ENCODE measurements at places on chromosomes 1 and 21.

DNA sequence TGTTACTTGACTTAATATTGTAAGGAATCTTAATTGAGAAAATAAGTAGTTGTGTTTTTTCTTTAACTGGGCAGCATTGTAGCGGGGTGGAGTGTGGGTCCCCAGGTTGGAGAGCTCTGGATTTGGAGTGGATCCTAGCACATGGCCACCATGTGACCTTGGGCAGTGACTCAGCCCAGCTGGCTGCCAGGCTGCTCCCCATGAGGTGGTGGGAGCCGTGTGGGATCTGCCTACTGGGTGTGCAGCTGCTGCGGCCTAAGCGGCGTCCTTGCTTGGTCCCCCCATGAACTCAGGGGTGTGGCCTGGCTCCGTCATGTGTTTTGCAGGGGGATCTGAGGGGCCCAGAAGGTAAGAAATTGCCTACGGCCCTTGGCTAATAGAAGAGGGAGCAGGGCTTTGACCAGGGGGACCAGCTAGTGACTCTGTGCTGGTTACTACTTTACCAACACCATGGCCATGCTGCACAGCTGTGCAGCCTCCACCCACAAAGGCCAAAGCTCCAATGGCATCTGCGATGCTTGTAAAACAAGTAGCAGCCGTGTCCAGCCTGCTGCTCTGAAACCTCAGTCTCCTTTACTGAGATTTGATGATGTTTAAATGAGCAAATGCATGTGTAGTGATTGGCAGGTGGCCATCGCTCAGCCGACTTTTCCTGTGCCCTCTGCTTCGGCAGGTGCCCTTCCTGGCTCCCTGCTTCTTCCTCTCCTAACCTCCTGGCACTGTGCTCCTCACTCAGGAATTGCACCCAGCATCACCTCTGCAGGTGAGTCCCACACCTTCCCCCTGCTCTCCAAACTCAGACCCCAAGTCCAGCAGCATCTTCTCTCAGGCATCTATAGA lies 68.3 kb downstream of the ADARB1 start:
- no peak for DNase-seq

GRCh38 chr1:11858158-11858557 lies 587 bp downstream of the NPPB start:
- DNase-seq = no peak

DNA sequence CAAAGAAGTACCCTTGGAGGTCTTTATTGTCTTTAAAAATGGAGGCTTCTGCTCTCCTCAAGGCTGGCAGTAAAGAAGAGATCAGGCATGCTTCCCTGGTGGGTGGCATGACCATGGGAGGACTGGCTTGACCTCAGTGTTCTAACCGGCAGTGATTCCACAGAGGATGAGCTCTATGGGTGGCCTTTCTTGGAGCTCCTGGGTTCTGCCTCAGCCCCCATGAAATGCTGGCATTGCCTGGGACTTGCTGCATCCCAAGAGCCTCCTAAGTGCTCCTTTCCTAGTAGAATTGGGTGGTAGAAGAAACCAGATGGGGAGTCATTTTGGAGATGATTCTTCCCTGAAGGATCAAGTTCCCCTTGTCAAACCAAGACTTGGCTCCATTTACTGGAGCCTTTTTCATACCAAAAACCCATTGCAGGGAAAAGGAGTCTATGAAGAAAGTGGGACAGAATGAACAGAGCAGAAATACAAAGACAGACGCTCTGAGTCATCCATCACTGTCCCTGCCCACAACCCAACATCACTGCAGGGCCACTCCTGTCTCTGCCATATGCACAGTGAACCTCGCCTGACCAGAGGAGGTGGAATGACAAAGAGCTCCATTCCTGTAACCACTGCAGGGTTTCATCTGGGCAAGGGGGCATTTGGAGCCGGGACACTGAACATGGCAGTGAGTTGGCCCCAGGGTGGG lies 42.4 kb downstream of the RIMS3 start:
- peak; percentile 24 for DNase-seq

- no peak for DNase-seq
Measured at GRCh38 chr1:37128091-37128490, 93.8 kb upstream of the GRIK3 start.

- DNase-seq = no peak
Measured at GRCh38 chr1:89847191-89847729, 26.4 kb downstream of the LRRC8D start.

- DNase-seq = no peak
Measured at GRCh38 chr1:168865850-168866620, 137.0 kb upstream of the DPT start.

GRCh38 chr1:239306426-239306825 lies 79.9 kb upstream of the CHRM3 start:
- DNase-seq = no peak

GRCh38 chr1:48028218-48029069 lies 31.3 kb upstream of the TRABD2B start:
- no peak for DNase-seq

DNA sequence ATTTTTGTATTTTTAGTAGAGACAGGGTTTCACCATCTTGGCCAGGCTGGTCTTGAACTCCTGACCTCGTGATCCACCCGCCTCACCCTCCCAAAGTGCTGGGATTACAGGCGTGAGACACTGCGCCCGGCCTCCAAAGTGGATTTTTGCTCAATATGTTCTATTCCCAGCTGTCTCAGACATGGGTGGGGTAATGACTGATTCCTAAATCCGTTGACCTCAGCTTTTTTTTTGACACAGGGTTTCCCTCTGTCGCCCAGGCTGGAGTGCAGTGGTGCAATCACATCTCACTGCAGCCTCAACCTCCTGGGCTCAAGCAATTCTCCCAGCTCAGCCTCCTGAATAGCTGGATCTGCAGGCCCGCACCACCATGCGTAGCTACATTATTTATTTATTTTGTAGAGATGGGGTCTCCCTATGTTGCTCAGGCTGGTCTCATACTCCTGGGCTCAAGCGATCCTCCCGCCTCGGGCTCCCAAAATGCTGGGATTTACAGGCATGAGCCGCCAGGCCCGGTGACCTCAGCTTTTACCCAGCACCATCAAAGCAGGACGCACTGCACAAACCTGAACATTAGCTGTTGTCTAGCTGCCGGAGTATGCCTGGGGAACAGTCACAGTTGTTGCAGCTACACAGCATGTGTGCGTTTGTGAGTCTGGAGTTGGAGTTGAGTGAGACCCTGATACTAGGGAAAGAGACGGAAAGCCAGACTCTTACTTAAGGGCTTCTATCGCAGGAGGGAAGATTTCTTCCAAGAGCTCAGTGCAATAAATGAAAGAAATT lies 43.7 kb upstream of the PSEN2 start:
- DNase-seq = no peak

GRCh38 chr1:55010194-55010886 lies 11.6 kb downstream of the BSND start:
- no peak for DNase-seq

DNA sequence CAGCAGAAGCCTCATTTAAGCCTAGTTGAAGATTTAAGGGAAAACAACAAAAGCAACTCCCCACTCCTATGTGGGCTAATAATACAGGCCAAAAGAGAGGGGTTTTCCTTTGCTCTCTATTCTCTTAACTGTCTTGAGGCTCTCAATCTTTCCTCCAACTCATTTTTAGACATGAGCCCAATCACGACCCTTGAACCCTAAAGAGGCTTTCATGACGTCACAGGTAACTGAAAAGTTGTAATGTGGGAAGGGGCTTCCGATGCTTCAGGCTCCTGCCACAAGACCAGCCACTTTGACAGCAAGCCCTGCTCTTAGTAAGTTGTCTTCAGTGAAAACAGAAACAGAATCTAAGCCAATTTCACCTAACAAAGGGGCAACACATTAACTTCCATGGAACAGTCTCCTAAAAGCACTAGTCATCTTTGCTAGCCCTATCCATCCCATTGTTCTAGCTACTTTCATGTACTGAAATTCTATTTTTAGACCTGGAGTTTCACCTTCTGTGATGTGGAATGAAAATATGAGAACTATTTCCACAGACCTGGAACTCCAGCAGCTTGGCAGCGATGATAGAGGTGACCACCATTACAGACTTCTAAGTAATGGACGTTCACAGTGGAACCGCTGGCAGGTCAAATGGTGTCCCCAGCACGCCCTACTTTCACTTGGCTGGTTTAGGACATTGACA lies 36.3 kb downstream of the GPR161 start:
- DNase-seq = no peak

GRCh38 chr1:205656236-205656635 lies 24.1 kb downstream of the SLC45A3 start:
- no peak for DNase-seq

DNA sequence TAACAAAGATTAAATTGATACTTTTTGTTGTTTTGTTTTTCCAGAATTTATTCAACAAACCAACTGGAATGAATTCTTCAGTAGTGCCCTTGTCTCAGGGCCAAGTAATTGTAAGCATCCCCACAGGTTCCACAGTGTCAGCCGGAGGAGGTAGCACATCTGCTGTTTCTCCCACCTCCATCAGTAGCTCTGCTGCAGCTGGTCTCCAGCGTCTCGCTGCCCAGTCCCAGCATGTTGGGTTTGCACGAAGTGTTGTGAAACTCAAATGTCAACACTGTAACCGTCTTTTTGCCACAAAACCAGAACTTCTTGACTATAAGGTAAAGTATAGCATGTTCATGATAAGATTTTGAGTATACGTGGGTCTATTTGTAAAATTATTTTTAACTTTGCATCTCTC lies 118.5 kb downstream of the ZMYM4 start:
- no peak for DNase-seq

- DNase-seq = no peak
Measured at GRCh38 chr1:173205146-173206051, 1.7 kb downstream of the TNFSF4 start.

GRCh38 chr1:209721323-209721722 lies 16.7 kb downstream of the HSD11B1 start:
- DNase-seq = no peak

DNA sequence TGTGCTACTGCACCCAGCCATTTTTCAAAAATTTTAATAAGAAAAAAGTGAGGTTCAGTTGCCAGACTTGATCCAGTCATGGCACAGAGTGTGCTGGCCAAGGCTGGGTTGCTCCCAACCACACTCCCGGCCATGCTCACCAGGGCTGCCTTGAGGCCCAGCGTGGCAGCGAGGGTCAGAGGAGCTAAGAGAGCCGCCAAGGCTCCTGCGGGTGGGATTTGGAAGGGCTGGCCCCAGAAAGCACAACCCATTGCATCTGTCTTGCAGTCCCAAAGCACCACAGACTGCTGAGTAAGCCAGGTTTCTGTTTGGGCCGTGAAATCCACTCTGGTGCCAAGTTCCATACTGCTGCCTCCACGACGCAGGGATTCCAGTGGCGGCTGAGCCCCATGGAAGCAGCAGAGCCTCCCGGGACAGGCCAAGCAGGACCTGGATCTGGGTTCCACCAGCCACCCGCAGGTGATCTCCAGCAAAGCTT lies 22.6 kb downstream of the ZBTB17 start:
- no peak for DNase-seq

GRCh38 chr1:55164906-55165305 lies 50.3 kb downstream of the USP24 start:
- DNase-seq = no peak

GRCh38 chr1:111129376-111129775 lies 10.5 kb downstream of the DRAM2 start:
- no peak for DNase-seq

- DNase-seq = no peak
Measured at GRCh38 chr1:195754874-195755273, 853.4 kb downstream of the KCNT2 start.

DNA sequence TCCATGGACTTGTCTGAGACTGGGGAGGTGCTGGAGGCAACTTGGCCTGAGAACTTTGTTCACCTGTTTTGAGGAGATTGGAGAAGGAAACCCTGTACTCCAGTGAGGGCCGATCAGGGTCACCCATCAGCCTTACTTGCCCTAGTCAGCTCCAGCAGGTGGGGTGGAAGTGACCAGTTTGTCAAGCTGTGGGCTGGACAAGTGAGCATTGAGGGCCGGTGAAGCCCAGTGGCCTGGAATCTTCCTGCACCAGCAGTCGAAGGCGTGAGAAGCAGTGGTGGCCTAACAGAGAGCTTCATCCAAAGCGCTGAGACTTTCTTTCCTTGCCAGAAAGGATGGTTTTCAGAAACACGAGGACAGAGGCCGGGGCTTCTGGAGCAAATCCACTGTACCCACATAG lies 9.6 kb downstream of the SLC37A1 start:
- DNase-seq = no peak

DNA sequence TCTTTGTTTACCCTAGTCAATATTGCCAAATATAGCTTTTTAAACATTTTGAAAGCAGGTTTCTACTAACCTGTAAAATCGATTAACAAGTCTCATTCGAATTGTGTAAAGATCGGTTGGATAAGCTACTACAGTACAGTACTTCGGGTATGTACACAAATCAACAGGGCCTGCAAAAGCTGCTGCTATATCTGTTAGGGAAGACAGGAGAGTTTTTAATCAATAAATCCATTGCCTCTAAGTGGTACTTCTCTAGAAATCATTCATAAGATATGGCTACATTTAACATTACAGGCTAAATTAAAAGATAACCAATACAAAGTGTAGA lies 34.8 kb upstream of the PSMG1 start:
- DNase-seq = no peak

DNA sequence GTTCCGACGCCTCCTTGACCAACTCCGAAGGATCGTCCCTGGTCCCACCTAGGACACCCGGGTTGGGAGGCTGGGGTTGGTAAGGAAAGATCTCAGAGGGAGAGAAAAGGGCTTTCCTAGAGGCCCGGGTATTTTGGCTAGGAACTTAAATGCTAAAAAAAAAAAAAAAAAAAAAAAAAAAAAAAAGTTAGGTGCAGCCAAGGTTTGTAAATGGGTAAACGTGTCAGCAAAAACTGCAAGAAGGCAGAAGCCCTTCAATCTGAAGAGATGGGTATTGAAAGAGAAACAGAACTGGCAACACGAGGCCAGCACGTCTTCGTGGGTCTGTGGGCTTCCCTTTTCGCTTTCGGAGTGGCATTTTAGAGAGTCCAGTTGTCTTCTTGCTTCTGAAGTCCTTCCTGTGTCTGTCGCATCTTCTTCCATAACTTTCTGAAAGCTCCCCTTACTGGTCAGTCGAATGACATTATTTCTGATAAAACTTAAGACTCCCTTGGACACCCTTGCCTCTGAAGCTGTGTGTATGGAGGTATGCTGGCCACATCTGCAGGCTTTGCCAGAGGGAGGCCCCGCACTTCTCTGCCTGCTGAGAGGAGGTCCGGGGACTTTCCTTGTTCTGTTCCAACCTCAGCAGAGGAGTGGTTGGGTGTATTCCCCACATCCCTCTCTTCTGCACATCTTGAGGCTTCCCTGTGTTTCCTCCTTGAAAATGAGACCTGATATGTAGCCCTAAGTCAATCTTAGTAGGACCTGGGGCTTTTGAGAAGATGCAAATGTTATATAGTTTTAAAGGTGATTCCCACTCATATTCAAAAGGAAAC lies 745 bp downstream of the RCSD1 start:
- DNase-seq = peak; percentile 63
